ENCODE measurements at places on chromosomes 5 and 9. TPM values are rescaled to one million over a fixed set of nuclear protein-coding genes. Genes with fewer than 3 reads are reported as not detected.

CCNG1 gene
- 65.9 TPM for total RNA-seq

DAPK1 gene
- total RNA-seq: 62.9 TPM

DEPDC1B gene
- total RNA-seq: 9.3 TPM

MLANA gene
- total RNA-seq: not detected

IL3 gene
- not detected for total RNA-seq

TLX3 gene
- total RNA-seq: not detected

ANKHD1 gene
- 79.7 TPM for total RNA-seq

TMEM161B gene
- total RNA-seq: 34.7 TPM

PCDHB2 gene
- total RNA-seq: 9.3 TPM

CDKN2B gene
- 0.25 TPM for total RNA-seq

LHFPL2 gene
- total RNA-seq: 22.6 TPM

UBTD2 gene
- 57.0 TPM for total RNA-seq

Data from temporal lobe (tissue), 4 donors.